ENCODE measurements at places on chromosomes 3 and 15.

DNA sequence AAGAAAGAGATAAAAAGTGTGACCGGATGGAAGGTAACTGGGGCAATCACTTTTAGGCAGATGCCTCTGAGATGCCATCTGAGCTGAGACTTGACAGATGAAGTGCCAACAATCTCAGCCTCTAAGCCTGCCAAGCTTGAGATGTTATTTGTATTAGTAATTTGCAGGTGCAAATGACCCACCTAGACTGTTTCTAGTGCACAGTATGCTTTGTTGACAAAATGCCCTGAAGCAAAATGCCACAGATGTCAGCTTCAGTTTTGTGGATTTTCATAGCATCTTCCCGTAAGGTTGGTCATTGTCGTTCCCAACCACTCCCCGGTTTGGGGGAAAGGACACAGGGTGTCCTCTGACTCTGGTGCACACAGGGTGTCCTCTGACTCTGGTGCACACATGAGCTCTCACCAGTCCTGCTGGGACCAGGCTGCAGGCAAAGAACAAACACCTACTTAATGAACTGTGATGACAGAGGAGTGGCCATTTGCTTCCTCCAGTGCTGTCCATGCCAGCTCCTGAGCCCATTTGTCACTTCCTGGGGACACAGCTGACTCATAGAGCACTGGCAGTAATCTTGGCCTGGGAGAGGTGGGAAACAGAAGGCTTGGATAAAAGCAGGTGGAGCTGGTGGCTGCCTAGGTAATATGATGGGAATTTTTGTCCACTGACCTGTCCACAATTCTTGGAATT, 16.7 kb upstream of the PPP1R2 start:
- no peak for DNase-seq

DNA sequence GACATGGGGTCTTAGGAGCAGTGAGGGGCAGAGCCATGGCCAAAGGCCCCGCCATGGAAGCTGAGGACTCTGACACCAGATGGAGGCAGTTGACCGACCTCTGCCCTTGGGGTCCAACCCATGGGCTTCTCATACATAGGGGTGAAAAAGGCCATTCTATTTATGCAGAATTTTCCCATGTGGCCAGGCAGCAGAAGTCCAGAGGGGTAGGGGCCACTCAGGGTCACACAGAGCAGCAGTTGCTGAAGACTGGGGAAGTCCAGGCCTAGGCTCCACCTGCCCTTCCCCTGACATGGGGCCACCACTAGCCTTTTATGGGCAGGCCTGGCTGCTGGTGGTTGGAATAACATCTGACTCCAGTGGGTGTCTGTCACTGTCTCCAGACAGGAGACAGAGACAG, 6.4 kb downstream of the PRSS50 start:
- DNase-seq, result no peak

DNA sequence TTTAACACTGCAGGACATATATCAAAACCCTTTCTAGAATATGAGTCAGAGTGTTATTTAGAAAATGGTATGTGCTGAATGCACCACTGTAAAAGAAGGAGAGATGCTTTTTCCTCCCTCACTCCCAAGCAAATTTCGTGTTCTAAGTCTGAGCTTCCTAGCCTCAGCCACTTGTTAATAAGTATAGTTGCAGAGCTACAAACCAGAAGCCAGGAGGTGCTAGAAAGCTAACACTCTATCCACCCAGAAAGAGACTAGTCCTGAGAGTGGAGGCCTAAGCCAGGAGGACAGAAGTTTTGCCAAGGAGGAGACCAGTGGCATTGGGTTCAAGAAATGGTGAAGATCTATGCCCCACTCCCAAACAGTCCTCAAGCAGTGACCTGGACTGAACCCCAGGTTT, 40.5 kb upstream of the GYG1 start:
- DNase-seq, result no peak

GRCh38 chr15:35886765-35887164, 340.8 kb upstream of the DPH6 start:
- no peak for DNase-seq

- DNase-seq, result no peak
Observed at GRCh38 chr3:162721736-162722135, 1225.1 kb downstream of the OTOL1 start.

DNA sequence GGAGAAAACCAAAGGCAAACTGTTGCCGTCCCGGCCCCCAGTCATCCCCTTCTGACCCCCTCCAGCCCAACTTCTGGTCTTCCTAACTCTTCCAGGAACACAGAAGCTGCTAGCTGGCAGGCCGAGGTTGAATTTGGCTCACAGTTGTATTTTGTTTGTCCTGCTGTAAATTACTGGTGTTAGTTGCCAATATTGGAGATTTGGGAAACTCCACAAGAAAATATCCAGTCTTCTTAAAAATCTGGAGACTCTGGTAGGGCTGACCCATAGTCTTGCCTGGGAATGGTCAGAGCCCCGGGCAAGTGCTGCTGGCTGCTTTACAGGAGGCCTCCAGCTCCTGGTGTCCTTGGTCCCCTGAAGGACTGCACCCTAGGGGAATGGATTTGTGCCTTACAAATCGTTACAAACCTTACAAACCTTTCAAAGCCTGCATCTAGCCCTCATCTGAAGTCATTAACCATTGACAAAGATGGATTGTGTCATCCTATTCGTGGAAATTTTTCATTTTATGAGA, 112.0 kb upstream of the MCTP2 start:
- peak; percentile 8 for DNase-seq

- no peak for DNase-seq
Observed at GRCh38 chr3:104763007-104763406, 603.7 kb upstream of the ALCAM start.

DNA sequence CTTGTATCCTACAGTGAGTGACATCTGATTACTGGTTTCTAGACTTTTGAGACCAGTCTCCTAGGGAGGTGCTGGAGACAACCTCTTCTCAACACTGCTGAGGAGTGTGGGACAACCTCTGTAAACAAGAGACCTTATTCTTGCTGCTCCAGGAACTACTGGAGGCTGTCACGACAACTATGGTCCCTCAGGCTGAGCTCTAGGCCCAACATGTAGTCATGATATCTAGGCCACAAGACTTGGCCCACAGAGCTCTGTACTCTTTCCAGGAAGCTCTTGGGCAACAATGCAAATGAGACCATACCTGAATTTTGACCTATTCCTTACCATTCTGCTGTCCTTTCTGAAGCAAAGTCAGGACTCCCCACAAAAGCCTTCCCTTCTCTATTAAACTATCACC, 24.3 kb upstream of the HEG1 start:
- no peak for DNase-seq

DNA sequence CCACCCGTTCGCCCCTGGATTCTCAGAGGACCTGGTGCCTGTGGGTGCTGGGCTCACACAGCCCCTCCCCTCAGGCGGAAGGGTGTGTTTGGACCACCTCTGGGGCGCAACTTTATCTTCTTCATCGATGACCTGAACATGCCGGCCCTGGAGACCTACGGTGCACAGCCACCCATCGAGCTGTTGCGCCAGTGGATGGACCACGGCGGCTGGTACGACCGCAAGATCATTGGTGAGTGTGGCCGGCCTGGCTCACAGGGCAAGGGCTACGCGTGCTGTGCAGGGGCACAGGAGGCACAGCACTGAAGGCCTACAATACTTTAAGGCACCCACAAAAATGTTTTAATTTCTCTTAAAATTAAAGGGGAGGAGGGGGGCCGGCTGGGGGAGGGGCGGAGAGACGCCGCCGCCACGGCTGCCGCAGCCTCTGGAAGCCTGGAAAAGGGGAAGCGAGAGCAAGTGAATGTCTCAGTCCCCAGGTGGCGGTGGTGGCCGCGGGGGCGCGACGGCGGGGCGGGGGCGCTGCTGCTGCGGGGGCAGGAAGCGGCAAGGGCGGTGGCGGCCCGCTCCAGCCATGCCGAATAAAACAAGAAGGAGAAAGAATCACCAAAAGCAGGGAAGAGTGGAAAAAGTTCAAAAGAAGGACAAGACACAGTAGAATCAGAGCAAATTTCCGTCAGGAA, 56.8 kb downstream of the DNAH1 start:
- DNase-seq, result no peak

DNA sequence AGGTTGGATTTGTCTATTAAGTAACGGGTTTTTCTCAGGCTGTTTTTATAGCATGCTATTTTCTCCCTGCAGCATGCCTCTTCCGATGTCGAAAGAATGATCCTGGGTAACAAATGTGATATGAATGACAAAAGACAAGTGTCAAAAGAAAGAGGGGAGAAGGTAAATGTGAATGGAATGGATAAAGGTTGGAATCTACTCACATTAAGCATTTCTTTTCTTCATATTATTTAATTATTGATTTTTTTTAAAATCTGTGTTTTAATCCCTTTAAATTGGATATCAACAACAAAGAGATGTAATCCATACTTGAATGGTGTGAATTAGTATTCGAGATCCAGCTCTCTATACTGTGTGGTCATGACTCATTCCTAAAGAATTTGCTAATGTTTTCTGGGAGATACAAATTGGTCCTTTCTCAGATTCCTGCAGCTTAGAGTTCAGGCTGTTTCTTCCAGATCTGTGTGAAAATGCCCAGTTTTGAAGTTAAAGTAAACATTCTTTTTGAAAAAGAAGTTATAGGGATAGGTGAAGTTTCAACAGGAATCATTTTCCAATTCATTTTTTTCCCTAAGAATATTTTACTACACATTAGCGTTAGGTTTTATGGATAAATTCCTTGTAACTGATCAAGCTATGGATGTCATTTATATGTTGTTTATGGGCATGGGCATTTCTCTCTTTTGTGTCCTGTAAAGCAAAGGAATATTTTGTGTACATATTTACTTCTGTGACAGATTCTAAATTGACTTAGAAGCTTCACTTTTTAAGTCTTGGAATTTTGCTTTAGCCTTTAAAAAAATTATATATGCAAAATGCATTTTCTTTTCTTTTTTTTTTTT, 20.8 kb upstream of the APH1B start:
- DNase-seq, result no peak

DNA sequence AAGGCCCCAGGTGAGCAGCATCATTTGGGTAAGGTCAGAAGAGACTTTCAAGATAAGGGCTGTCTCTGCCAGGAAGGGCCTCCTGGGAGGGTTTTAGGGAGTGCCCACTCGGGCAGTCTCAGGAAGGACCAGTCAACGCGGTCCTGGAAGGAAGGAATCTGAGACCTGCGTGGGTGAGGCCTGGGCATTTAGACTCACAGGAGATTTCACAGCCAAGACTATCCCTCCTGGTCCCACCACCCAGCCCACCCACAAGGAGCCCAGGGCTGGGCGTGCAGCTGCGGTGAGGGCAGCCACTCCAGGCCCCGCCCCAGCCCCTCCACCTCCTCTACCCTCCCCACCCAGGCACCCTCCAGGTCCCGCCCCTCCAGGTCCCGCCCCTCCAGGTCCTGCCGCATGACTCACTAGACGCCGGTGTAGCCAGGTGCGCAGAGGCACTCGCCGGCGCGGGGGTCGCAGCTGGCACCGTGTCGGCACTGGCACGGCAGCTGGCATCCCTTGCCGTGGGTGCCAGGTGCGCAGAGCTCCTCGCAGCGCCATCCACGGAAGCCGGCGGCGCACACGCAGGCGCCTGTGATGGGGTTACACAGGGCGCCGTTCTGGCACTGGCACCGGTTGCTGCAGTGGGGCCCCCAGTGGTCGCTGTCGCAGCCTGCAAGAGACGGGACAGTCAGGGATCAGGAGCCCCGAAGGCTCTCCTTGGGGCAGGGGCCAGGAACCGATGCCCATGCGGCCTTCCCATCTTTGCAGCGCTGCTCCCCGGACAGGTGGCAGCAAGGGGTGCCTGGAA, 112.7 kb downstream of the RAB11A start:
- DNase-seq, result peak; percentile 65

DNA sequence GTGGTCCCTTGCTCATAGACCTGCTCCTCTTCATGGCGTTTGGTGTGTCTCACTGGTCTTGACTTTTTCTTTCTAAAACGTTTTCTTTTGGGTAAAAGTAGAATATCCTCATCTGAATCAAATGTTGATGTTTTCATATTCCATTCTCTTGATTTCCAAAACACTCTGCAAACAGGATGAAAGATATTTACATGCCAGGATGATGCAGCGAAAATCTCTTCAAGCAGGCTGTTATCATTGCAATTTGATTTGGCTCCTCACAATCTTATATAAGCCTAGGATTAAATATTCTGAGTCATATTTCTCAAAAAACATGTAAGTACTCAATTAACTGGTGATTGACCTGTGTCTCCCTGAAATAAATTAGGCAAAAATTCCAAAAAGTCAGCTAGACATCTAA, 10.1 kb downstream of the PP2D1 start:
- no peak for DNase-seq

GRCh38 chr15:96416934-96417759, 86.6 kb downstream of the NR2F2 start:
- peak; percentile 55 for DNase-seq

GRCh38 chr3:140223631-140224030, 288.6 kb downstream of the CLSTN2 start:
- DNase-seq, result no peak

- DNase-seq, result no peak
Observed at GRCh38 chr3:47867451-47868044, 64.6 kb downstream of the DHX30 start.

GRCh38 chr3:72301779-72302178, 516.8 kb upstream of the PROK2 start:
- DNase-seq, result no peak

- DNase-seq, result peak; percentile 72
Observed at GRCh38 chr3:177333533-177334520, 136.5 kb upstream of the TBL1XR1 start.

DNA sequence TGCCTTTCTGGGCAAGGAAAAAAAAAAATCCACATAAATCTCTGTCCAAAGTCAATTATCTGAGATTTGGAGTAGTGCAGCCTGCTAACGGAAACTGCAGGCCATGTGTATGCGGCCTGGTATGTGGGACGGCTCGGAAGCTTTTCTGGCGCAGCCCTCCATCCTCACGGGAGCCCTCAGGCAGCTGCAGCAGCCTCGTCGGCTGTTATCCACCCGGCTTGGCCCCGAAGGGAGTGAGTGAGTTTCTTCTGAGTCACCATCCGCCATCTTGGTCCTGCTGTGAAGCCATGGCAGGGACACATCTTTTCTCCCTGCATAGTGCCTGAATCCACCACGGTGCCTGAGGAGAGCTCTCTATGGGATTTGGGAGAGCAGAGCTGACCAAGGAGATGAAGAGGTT, 62.8 kb downstream of the POLR2M start:
- no peak for DNase-seq

DNA sequence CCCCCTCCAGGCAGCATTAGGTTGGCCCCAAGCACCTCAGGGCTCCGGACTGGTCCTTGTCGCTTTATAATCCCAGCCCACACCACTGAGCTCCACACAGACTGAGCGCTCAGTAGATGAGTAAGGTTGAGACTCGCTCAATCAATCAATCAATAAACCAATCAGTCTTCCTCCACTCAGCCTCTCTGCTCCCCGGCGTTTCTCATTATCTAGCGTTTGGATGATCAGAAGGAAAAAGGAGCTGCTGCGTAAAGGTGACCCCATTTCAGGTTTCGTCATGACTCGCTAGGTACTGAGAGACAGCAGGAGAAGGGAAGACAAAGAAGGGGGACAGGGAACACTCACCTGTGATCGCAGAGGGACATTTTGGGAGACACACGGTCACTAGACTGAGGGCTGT, 41.2 kb downstream of the ZNF710 start:
- DNase-seq, result no peak

Data from cardiac muscle cell (in vitro differentiated cells and primary cell).